Stimulated activated CD8-positive, alpha-beta memory T cell treated with anti-CD3 and anti-CD28 coated beads, Interleukin-15, amount 100 ng/mL, for 1 hour (primary cell): ENCODE measurements at places on chromosomes 2 and 18.

DNA sequence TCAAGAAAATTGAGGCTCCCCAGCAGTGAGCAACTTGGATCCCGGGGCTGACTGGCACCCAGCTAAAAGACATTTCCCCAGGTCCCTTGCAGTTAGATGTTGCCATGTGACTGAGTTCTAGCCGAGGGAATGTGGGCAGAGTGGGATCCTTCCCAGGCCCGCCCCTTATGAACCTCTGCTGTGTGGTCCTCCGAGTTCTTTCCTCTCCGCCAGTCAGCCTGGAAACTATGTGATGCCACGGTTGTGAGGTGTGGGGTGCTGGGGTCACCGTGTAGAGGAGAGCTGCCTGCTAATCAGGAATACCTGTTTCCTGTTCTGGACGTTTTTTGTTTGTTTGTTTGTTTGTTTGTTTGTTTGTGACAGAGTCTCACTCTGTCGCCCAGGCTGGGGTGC, 45.5 kb downstream of the TMEM37 start:
- no peak for DNase-seq

GRCh38 chr18:56068701-56069100, 480.7 kb upstream of the TCF4 start:
- DNase-seq = no peak

DNA sequence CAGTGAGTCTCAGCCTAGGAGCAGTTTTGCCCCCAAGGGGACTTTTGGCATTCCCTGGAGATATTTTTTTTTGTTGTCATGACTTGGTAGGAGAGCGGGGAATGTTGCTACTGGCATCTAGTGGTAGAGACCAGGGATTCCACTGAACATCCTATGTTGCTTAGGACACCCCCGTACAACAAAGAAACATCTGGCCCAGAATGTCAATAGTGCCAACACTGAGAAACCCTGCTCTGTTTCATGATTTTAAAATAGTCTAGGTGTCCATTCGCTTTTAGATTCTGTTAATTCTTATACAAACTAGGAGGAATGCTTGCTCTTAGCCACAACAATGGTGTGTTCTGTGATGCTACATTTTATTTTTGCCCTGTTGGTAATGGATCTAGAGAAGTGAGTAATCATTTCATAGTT, 225.8 kb upstream of the SIX3 start:
- no peak for DNase-seq

DNA sequence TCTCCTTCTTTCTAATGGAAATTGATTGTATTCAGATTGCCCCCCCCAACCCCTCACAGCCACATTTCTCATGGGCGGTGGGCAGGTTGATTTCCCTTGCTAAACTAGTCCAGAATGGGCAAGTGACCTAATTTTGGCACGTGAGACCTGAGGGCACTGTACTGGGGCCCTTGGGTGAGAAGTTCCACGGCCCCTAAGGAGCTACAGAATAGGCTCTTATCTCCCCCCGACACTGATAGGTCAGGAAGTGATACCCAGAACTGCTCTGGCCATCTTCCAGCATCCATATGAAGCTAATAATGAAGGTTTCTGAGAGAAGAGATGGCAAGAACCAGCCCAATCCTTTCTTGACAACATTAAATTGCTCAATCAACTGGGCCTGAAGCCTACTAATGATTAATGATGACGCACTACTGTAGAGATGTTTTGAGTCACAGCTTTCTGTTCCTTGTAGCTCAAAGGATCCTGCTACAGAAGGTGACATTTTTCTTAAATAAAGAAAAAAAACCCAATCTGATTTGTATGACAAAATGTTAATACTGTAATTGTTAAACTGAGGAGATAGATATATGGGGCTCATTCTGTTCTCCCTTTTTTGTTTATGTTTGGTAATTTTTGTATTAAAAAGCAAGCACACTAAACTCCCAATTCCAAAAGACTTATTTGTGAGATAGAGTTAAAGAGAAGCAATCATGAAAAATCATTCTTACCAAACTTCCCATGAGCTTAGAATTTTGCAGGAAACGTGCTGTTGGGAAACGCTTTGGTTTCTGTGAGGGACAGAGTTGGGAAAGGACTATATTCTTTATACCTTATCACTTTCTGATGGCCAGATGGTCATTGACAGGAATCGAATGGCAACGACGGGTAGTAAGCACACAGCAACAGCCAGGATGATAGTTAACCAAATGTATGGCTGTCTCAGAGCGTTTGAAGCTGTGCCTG, 28.2 kb upstream of the NARS1 start:
- no peak for DNase-seq

- no peak for DNase-seq
These were observed 51.3 kb downstream of the NCOA1 start for GRCh38 chr2:24542269-24542872.

GRCh38 chr2:69368588-69368987, 18.4 kb downstream of the GFPT1 start:
- no peak for DNase-seq

- DNase-seq = no peak
These were observed 80.4 kb downstream of the EPB41L3 start for GRCh38 chr18:5463390-5463789.

DNA sequence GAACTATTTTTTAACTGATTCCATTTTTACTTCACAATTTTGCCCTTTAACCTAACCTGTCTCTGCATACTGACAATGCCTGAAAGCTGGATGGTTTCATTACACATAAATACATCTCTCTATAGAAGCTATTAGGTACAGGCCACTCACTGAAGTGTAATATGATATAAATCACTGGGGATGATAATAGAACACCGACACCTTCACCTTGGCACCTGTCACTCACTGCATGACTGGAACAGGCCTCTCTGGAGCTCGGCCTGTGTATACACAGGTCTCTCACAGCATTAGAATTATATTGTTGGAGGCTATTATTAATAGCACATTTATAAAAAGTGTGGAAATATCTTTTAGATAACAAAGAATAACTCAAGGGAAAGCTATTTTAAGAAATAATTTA, 138.2 kb downstream of the TMEM131 start:
- DNase-seq = no peak

DNA sequence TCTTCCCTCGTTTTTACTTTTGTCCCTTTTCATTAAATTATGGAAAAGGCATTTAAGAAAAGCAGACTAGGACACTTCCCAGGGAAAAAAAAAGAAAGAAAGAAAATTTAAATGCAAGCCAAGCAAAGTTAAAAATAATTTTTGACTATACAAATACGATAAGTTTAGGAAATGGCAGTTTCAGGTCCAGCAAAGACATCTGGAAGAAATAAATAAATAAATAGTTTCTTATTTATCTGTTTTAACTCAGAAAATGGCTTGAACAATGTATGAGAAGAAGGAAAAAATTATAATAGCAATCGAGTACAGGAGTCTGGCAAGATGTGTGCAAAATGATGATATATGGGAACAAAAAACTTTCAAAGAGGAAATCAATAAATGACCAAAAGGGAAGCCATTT, 114.6 kb upstream of the NCKAP5 start:
- no peak for DNase-seq

GRCh38 chr2:157657858-157658257, 29.2 kb upstream of the ACVR1C start:
- DNase-seq = no peak

- DNase-seq = no peak
These were observed 5.1 kb upstream of the ASIC4 start for GRCh38 chr2:219508971-219509779.

GRCh38 chr2:120704696-120705095, 31.0 kb upstream of the GLI2 start:
- DNase-seq = no peak

GRCh38 chr2:224638301-224638823, 53.2 kb upstream of the CUL3 start:
- DNase-seq = no peak

GRCh38 chr2:104847586-104848160, 6.2 kb upstream of the POU3F3 start:
- no peak for DNase-seq
